ENCODE measurements at places on chromosomes 7 and 10.

GRCh38 chr7:28759475-28759971, 198.6 kb downstream of the TRIL start:
- peak; percentile 7 for DNase-seq

DNA sequence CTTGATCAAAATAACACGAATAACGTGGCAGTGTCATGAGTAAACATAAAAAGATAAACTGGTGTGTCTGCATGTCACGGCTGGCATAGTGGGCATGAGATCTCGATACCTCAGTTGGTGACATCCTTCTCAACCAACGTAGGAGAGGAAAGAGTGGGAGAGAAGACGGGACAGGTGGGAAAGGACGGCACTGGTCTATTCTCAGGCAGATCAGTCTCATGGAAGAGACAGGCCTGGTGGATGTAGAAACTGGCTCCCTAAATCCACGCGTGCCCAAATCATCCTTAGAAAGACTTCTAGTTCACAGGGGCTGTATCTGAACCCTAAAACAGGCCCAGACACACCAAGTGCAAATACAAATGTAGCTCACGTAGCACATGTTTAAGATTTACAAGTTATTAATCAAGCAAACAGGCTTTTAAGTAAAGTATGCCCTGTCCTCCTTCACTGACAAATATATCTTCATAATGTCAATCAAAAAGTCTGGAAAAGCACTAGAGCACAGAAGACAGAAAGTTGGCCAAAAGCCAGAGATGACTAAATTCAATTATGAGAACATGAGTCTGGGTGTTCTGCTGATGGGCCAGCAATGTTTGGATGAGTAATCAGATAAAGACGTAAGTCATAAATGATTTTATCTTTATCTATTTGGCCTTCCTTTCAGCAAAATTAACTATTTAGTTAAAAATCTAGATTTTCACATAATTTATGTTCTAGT, 56.3 kb downstream of the SFMBT2 start:
- no peak for DNase-seq

GRCh38 chr7:121027761-121028669, 39.5 kb downstream of the CPED1 start:
- DNase-seq, result no peak

DNA sequence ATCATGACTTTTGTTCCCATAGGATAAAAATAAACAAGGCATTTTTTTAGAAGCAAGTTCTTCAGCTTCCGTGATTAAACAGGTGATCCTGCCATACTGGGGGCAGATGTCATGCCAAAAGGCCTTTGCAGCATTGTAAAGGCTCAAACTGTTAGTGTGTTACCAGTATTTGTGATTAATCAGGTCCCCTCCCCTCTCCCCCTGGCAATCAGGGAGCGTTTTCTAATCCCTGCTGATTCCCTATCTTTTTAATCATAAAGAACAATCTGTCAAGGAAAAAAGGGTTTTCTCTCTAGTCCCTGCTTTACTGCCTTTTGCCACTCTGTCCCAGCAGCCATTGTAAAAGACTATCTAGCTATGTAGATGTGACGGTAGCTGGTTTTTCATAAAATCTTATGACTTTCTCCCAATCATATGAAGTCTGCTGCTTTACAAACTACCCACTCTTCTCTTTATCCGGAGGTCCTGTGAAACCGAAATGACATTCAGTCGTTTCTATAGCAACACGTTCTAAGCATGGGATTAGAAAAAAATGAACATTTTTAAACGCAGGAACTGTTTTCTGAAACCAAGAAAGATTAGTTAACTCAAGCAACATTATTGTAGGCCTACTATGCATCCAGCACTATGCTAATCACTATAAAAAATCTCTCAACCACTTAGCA, 210.9 kb downstream of the RNLS start:
- DNase-seq, result no peak

- no peak for DNase-seq
These were observed 75.1 kb upstream of the PTPRZ1 start for GRCh38 chr7:121797657-121798452.

- no peak for DNase-seq
These were observed 198.9 kb downstream of the WDR37 start for GRCh38 chr10:1255118-1255517.

GRCh38 chr10:5738427-5738826, 53.8 kb downstream of the TASOR2 start:
- DNase-seq, result no peak

- DNase-seq, result no peak
These were observed 90.3 kb upstream of the CTTNBP2 start for GRCh38 chr7:117963264-117964197.

DNA sequence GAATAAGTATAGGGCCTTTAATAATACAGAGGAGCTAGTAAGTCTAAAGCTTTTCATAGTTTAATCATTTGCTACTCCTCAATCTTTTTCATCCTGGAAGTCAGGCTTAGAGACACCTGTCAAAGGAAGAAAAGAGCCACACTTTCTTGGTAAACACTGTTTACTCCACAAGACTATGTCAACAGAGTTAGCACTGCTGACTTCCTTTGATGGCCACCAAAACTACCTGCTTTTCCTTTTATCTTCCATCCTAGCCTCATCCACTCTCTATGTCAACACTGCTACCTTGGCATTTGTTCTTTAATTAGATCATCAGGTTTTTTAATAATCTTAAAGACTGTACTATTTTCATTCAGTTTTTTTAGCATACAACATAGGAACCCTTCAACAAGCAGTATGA, 106.2 kb downstream of the ELAPOR2 start:
- DNase-seq, result no peak
